ENCODE measurements at places on chromosomes 12 and 14. TPM values are rescaled to one million over a fixed set of nuclear protein-coding genes. Genes with fewer than 3 reads are reported as not detected.

DNA sequence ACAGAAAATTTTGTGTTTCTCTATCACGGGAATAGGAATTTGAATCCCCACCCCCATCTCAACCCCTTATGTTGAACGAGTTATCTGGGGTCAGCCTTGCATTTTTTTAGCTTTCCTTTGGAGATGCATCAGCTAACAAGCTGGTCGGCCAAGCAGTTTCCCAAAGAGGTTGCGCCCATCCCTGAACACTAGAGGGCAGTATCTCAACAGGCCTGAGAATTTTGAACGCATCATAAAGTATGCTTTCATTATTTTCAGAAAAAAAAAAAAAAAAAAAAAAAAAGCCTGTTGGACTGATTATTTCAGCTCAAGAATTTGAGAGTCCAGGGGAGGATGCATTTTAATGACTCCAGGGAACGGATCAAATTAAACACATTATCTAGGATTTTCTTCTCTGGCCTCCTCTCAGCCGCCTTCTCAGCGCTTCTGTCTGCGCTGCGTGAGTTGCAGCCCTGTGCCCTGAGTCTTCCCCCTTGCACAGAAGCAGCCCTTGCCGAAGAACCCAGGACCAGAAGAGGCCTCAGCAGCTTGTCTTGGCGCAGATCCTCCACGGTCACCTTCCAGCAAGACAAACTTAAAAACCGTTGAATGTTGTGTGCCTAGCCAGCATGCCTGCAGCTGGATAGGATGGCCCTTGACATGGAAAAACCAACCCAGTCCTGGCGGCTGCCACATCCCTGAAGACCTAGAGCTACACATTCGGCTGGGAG, 76.6 kb upstream of the GZMB start:
- no peak for DNase-seq

DNA sequence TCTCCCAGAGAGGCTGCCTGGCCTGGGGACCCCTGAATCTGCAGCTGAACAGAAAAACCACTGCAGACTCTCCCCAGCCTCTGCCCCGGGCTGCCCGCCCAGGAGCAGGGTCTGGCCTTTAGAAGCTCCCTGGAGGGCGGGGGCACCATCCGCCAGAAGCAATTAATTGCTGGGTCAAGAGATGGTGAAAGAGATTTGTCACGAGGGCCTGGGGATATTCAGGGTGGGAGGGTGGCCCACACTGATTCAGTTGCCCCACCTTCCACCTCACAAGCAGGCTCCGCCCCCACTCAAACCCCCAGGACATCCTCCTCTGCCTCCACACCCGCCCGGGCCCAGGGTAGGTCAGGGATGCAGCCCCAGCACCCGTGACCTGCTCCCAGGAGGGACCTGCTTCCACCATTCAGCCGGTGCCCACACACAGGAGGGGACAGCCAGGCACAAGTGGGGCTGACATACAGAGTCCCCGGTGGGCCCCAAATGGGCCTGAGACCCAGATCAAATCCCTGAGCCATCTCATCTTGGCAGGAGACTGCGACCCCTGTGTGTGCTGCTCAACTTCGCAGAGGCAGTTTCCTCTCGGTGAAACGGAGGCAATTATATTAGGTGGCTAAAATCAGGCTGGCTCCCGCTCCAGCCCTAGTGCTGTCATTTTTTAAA, 23.0 kb downstream of the NCOR2 start:
- no peak for DNase-seq

DNA sequence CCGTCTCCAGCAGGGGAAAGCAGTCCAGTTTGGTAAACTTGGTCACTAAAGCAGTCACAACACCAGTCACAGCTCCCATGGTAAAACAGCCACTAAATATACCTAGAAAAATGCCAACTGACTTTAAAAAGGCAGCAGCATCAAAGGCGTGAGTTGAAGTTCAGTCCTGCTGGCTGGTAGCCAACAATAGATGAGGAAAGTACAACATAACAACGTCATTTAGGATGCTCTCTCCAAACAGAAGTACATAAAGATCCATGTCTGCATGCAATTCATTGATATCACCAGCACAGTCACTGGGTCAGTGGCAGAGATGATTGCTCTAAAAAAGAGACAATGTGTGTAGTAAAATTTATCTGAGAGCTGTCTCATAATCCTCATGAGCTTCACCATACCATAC, 59.3 kb upstream of the TMPO start:
- DNase-seq = no peak

DNA sequence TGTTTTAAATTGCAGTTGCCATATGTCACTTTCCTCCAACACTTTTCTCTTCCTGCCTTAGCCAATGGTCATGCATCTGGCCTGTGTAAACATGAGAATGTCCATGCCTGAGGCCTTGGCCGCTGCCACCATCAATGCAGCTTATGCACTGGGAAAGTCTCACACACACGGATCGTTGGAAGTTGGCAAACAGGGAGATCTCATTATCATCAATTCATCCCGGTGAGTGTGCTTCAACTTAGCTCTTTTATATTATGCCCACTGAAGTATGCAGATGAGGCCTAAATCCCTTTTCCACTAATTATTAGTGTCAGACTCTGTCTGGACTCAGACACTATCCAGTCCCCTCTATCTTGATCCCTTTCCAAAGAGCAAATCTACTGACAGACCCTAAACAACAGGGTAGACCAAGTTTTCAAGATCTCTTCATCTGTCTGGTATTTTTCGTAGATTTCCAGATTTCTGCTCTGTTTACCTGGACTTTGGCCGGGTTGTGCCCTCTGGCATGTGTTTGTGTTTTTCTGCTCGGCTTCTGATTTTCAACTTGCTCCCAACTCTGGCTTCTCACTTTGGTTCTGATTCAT, 23.2 kb downstream of the AMDHD1 start:
- no peak for DNase-seq

DNA sequence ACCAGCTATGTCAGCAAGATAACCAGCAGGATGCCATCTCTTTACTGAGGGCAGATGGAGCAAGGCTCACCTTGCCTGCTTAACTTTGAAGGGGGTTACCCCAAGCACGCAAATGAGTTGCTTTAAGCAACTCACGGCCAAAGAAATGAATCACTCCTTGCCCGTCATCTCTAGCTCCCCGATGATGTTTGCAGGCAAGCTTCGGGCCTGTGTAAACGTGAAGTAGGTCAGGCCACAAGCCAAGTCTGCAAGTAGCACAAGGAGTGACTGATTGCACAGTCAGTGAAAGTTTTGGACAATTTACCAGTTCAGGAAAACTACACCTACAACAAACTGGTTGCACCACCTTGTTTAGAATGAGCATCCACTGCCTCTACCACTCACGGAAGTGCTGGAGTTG, 699.7 kb upstream of the TBX3 start:
- DNase-seq = peak; percentile 27

DNA sequence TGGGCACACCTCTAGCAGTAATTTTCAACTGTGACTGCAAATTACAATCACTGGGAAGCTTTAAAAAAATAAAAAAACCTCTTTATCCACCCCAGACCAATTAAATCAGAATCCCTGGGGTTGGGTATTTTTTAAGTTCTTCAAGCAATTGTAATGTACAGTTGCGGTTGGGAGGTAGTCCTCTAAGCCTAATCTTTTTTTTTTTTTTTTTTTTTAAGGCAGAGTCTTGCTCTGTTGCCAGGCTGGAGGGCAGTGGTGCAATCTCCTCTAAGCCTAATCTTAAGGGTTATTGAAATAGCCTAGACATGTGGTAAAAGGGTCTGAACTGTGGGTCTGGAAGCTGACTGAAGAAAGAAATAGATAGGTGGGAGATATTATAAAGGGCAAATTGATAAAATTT, 230.5 kb downstream of the AKAP6 start:
- no peak for DNase-seq

- no peak for DNase-seq
Measured at GRCh38 chr14:96979611-96980074, 182.5 kb downstream of the VRK1 start.

GRCh38 chr12:30811966-30812365, 57.2 kb upstream of the CAPRIN2 start:
- DNase-seq = no peak

DNA sequence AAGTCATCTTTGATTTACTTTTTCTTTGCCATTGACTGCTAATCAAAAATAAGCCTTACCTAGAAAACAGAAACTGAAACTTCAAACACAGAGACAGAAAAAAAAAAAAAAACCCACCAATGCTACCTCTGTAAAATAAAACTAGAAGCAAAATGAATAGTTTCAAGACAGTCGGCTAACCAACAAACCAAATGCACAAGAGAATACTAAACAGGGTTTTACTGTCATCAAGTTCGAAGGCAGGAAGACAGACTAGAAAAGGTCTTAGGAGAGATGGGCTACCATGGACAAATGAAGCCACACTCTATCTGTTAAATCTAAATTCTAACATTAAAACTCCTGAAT, 59.5 kb downstream of the SEL1L start:
- no peak for DNase-seq

GRCh38 chr12:55619354-55620138, 17.1 kb upstream of the OR10P1 start:
- peak; percentile 61 for DNase-seq

DNA sequence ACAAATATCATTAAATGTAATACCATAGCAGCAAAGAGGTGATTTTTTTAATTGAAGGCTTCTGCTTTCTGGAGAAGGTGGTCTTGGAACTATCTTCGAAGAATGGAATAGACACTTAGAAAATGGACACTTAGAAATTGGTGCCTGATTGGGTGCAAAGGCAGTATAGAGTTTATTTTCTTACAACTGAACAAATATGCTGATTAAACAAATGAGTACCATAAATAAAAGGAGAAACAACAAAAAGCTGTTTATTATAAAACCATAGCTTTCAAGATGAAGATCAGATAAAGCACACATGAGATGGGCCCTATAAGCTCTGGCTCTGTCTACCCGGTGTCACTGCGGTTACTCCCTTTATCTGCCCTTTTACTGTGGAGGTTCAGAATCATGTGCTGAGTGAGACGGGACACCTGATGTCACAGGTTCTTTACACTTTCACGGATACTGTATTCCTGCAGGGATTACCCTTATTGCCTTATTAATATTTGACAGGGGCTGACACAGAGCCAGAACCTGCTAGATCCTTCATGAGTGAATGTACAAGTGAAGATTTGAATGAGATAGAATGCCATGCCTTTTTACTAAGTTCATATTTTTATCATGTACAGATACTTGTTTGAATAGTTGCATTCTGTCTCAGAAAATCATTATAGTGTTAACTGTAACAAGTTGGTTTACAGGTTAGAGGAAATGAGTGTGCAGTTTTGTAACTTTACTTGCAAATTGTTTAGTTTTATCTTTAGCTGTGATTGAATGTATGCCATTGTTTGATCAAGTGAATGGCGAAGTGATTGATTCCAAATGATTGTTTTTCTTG, 477.5 kb upstream of the RGS6 start:
- DNase-seq = no peak

DNA sequence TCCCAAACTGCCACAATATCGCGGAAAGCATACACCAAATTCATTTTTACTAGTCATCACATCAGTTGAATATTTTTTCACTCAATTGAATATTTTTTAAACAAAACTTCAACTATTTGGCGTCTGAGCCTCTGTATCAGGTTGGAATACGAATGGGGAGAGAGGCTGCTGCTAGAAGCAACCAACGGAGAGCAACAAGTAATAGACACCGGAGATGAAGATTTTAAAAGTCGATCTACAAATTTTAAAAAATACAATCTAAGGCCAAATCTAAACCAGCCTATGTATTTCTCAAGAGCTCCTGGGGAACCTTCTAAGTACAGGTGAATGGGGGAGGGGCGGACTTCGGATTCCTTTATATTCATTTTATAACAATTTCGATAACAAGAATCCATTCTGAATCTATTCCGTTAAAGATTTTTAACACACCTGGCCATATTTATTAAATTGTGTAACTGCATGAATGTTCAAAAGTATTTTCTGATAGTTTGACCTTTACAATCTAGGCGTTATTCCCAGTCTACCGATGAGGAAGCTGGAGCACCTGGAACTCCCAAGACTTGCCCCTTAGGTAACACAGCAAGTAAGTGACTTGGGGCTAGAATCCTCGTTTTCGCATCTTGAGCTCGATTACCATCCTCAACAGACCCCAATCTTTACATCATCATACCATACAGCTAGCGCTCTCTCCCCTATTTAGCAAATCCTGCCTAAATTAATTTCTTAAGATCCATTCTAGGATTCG, 1.2 kb downstream of the GNPNAT1 start:
- no peak for DNase-seq

DNA sequence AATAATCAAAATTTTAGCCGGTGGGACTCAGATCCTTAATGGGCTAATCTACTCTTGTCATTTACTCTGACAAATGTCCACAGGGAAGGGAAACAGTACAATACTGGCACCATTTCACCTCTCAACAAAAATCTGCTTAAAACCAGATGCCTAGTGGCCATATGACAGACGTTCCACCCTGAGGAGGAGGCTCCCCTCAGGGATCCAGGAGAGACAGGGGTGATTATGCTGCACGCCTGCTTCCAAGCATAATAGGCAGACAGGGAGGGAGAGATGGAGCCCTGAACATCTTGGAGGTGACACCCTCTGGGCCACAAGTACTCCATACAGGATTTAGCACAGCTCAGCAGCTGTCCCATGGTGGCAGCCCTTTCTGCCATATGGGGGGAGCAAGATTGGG, 24.8 kb upstream of the AKAP6 start:
- no peak for DNase-seq

GRCh38 chr12:96215919-96216273, 21.7 kb downstream of the ELK3 start:
- no peak for DNase-seq

DNA sequence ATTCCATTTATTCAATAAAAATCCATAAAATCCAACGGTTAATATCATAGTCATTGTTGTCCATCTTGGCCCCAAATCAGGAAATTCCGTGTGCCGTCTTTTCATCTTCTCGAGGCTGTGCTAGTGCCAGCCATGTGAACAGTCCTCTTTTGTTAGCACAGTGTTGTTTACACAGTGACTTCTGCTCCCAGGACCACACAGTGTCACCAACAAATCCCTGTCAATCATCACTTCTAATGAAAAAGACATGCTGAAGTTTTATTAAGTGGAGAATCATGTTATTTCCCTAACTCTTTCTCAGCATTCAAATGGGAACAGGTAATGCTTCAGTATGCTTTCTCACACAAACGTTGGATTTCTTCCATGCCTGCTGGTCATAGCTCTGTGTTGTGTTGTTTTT, 1.9 kb upstream of the SLCO1A2 start:
- no peak for DNase-seq

Gene NANOG
- total RNA-seq = 0.05 TPM

Gene CFAP54
- 0.28 TPM for total RNA-seq

Gene TMEM19
- 24.7 TPM for total RNA-seq

Gene ACSM4
- total RNA-seq = not detected

Gene SIX4
- 3.5 TPM for total RNA-seq

Gene LMO3
- total RNA-seq = 12.7 TPM

Gene TMPRSS12
- not detected for total RNA-seq

Gene TAS2R9
- not detected for total RNA-seq

Gene CD69
- 90.9 TPM for total RNA-seq

Gene SERPINA3
- 1.3 TPM for total RNA-seq

Gene TM9SF1
- 18.2 TPM for total RNA-seq
